ENCODE measurements at places on chromosomes 6 and 20.
A peak's percentile ranks its signal among the peaks of the same experiment; 100 is the strongest.

DNA sequence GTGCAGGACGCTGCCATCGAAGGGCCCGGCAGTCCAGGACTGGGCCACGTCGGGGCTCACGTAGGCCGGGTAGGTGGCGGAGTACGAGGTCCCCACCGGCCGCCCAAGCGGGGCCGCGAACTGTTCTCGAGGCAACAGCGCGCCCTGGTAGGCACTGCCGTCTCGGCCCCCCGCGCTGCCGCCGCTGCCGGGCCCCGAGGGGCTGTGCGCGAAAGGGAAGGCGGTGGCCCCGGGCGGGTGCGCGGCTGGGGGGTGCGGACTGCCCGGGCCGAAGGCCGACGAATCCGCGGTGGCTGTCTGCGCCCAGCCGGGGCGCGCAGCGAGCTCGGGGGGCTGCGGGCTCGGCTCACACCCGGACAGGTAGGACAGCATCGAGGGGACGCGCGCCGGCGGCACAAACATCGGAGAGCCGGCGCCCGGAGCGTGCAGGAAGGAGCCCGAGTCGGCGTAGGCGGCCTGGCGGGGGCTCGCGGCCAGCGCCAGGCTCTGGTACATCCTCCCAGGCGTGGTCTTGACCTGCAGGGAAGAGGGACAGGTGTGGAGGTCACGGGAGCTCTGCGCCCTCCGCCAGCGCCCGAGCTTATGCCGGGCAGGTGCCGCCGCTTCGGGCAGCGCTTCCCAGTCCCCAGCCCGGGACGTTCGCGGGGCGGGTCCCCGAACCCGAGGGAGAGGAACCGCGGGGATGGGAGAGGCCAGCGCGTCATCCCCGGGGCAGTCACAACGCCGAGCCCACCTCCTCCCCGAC is 596 bp downstream of the GATA5 start:
- no peak for DNase-seq

GRCh38 chr6:25411316-25411950 is 132.3 kb downstream of the CARMIL1 start:
- DNase-seq, result no peak

DNA sequence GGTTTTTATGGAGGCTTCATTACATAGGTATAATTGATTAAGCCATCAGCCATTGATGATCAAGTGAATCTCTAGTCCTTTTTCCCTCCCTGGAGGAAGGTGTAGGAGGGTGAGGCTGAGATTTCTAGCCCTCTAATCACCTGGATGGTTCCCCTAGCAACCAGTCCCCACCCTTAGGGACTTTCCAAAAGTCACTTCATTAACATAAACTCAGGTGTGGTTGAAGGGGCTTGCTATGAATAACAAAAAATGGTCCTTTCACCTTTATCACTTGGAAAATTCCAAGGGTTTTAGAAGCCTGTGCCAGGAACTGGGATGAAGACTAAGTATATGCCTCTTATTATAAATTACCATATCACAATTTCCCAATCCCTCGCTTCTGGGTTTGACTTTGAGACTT is 40.4 kb downstream of the SMPDL3A start:
- no peak for DNase-seq

GRCh38 chr6:75568965-75569364 is 32.7 kb upstream of the SENP6 start:
- no peak for DNase-seq

DNA sequence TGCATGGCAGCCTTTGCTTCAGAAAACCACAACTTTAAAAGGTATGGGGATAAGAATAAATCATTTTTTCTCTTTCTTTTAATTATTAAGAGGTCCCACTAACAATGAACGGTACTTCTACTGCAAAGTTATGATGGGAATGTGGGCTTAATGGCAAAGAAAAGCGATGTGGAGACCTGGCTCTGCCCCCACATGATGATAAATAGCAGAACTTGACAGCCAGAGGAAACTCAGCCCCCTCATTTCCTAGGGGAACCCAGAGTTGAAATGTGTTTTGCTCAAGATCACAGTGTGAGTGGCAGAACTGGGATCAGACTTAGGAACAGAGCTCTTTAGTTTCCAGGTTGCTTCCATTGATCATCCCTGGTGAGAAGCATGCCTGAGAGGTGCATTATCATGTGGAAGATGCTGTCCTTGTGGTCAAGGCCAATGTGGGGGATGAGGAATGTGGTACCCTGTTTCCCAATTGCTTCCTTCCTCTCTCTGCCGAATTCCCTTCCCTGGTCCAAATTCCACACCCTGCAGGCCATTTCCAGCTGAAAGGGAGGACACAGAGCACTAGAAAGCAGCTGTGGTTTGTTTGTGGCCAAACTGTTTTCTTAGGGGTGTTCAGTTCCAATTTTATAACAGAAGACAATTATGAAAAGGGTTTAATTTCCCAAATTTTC is 66.0 kb downstream of the BACH2 start:
- no peak for DNase-seq

- DNase-seq, result no peak
These were observed 92.1 kb downstream of the EPB41L2 start for GRCh38 chr6:130970839-130971410.

DNA sequence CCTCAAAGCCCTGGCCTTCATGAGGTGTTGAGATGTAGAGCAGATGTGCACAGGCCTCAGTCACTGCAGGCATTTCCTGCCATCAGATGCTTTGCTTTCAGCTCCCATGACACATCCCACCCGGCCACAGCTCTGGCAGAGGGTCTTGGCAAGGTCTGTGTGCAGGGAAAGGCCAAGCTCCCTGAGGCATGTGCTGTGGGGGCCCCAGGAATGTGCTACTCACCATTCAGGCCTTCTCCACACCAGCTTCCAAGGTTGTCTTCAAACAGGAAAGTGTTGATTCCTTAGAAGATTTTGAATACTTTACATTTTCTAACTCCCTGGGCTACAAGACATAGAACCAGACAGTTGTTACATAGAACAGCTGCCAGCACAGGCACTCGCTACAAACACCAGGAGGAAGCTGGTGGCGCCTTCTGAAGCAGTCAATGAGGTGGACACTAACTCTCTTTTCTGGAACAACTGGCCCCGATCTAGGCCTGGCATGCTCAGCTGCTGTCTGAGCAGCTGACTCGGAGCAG is 27.8 kb downstream of the CASS4 start:
- peak; percentile 87 for DNase-seq

DNA sequence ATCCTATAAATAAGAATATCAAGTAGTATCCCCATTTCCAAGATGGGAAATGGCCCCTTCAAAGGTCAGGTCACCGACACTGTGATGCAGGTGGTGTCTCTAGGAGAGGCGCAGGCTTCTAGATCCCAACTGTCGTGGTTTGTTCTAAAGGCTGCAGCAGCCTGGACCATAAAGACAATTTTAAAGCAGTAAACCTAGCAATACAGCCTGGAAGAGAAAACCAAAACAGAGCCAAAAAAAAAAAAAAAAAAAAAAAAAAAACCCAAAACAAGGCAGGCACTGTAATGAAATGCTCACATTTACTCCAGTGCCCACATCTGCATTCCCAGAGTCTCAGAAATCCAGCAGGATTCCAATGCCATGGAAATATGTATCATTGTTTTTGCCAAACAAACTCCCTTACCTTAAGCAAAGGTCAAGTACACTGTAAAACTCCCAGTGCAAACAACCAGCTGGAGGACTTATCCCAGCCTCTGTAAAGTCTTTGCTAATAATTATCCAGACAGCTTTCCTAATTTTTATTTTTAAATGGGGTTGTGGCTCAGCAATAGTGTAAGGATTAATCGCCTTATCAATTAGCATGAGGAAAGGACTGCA is 98.2 kb downstream of the PSMG4 start:
- DNase-seq, result no peak

- DNase-seq, result no peak
These were observed 21.9 kb upstream of the GCLC start for GRCh38 chr6:53566755-53567154.

- no peak for DNase-seq
These were observed 12.4 kb upstream of the DACT2 start for GRCh38 chr6:168332020-168332419.

- DNase-seq, result no peak
These were observed 25.5 kb downstream of the C6orf15 start for GRCh38 chr6:31086788-31087440.

DNA sequence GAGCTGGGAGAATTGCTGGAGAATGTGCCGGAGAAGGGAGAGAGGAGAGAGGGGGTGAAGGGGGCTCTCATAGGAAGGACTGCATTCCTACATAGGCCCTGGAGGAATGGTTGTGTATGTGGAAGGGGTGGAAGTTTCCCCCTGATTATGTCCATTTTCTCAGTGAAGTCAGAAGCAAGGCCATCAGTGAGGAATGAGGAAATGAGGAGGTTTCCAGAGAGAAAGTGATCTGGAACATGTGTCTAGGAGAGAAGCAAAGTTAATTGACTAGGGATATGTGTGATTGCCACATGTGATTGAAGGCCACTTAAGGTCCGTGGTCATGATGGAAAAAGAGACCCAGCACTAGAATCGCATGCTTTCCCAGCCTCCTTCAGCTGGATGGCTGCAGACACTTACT is 42.3 kb downstream of the TBPL1 start:
- no peak for DNase-seq

GRCh38 chr20:48926267-48926666 is 4.8 kb downstream of the ARFGEF2 start:
- DNase-seq, result no peak

DNA sequence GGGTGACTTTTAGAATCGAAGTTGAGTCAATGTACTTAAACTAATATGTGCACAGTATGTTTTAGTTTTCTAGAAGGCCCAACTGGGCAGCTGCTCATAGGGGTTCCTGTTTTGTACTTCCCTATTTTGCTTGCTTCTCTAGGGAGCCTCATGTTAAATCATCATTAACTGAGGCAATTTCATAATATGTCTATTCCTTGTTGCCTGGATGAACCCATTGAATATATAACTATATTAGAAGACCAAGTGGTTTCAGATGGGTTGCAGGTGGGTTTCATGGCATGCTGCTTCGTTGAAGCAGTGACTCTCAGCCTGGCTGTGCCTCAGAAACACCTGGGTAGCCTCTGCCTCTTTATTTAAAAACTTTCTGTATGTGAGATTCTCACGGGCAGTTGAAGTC is 22.2 kb downstream of the CARMIL1 start:
- no peak for DNase-seq

GRCh38 chr6:129717277-129717676 is 7.3 kb upstream of the ARHGAP18 start:
- DNase-seq, result no peak

- no peak for DNase-seq
These were observed 12.7 kb downstream of the BFSP1 start for GRCh38 chr20:17518339-17519052.

DNA sequence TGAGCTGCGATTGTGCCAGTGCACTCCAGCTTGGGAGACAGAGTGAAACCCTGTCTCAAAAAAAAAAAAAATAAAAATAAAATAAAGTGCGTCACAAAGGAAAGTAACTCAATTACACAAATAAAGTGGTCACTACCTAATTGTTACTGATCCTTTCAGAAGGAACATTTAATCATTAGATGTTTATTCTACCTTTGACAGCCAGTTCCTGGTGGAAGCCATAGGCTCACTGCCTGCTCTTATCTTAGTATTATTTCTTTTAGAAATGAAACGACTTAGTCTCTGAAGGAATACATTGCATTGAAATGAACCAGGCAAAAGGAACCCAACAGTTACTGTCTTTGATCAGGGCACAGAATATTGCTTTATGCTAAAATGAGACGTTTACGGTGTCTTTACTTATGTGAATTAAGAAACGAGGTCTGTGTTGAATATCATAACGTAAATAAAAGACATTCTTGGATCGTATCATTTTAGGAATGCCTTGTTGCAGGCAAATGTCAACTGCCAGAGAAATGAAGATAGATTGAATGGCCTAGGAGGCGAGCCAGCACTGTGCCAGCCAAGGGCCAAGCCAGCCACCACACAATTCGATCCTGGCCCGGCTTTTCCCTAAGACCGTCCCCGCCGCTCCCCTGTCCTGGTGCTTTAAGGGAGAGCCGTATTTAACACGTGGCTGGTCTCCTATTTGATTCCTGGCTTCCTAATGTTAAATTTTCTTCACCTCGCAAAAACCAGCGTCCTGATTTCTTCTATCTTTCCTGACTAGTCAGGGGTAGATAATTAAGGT is 136.7 kb upstream of the GMDS start:
- no peak for DNase-seq

DNA sequence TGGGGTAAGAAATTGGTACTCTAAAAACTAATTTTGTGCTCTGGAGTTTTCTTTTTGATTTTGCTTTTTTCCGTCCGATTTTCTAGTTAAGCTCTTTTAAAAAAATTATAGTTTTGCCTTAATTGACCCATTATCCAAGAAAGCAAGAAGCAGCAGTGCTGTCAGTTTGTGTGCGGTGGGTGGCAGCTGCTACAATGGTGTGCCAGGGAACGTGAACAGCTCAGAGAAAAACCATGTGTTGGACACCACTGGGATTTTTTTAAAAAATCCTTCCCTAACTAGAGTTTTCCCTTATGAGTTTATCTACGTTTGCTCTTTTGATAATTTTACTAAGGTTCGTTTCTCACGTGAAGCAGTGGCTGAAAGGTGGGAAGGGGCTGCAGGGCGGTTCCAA is 8.0 kb downstream of the MAP3K5 start:
- DNase-seq, result no peak

DNA sequence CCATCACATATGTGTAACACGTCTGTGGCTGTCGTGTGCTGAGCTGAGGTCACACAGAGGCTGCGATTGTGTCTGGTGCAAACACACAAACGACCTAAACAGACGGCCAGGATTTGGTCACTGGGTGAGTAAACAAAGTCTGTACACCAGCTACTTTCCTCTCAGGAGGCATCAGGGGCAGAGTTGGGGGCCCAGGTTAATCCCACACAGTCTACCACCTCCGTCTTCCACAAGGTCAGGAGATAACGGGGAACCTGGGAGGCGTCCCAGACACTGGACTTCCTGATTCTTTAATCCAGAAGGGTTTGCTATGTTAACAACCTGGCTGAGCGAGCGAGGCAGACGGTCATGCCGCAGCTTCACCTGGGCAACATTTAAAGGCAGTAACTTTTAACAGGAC is 1.5 kb downstream of the DACT2 start:
- DNase-seq, result no peak

GRCh38 chr20:53635221-53635620 is 41.6 kb upstream of the ZNF217 start:
- no peak for DNase-seq

DNA sequence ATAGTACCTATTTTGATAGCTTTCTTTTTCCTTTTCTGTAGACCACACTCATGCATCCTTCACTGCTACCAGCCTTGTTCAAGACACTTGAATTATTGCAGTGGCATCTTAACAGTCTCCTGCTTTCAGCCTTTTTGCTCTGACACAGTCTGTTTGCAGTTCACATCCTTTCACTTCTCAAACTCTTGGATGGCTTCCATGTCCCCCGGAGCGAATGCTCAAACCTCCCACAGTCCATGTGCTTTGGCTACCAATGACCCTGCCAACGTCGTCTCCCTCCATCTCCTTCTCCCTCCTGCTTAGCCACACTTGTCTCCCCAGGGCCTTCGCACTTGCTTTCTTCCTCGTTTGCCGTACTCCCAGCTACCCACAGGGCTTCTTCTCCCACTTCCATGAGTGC is 270.0 kb upstream of the ZFP64 start:
- DNase-seq, result no peak

DNA sequence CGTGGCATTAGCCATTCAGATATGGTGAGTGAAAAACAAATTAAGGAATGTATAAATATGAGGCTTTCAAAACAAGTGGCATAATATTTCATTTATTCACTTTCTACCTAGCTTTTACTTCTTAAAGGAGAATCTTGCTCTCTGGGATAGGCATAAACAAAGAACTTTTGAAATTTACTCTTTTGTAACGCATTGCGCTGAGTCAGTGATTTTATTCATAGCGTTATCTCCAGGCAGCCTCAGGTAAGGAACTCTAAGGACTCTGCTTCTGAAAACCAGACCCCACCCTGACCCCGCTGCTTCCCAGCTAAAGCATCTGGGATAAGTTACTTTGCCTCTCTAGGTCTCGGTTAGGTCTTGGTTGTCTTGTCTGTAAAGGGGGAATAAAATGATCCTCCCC is 234.7 kb downstream of the MYLK4 start:
- no peak for DNase-seq

GRCh38 chr6:21402368-21402767 is 191.2 kb upstream of the SOX4 start:
- DNase-seq, result peak; percentile 36

Data from HFF-Myc (cell line).